ENCODE measurements at places on chromosomes 2 and 18. TPM values are rescaled to one million over a fixed set of nuclear protein-coding genes. Genes with fewer than 3 reads are reported as not detected.

SERPINB4 gene
- total RNA-seq, result not detected

TMEM169 gene
- total RNA-seq, result 1.6 TPM

NEB gene
- 1.7 TPM for total RNA-seq

SUMO1 gene
- total RNA-seq, result 72.1 TPM
